Stimulated activated CD8-positive, alpha-beta memory T cell treated with anti-CD3 and anti-CD28 coated beads, Interleukin-4, amount 100 ng/mL, for 4 hours (primary cell): ENCODE measurements at places on chromosomes 7 and 10.

GRCh38 chr7:135980012-135980551 lies 2.9 kb upstream of the MTPN start:
- no peak for DNase-seq

- DNase-seq, result no peak
Measured at GRCh38 chr10:132735341-132735775, 50.6 kb downstream of the NKX6-2 start.

DNA sequence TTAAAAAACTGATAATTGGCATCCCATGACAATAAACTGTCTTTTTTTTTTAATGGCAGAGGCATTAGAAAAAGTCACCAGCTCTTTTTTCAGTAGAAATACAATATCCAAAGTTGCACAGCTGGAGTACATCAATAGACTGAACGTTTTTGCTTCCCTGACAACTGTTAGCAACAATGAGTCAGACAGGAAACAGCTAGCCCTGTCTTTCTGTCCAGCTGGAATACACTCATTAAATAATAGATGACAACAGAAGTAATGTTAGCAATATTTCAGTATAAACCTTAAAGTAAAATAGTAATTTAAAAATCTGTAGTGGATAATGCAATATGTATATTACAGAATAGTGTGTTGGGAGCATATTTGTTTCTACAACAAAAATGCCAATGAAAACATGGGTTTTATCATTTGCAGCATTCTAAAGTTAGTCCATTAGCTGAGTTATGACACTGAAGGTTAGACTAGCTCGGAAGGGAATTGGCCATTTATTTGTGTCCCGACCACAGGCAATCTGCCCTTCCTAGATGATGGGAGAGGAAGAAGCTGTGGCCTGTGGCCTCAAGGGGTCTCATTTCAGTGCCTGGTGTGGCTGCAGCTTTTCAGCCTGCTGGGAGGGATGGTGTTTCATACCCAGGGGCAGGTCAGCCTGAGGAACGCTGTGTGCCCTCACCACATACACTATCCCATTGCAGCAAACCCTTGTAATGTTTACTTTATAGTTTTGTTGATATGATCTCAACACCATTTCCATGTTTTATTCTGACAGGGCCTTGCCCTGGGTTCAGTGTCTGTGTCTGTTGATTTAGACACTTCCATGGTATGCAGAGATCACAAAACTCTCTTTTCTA lies 173.3 kb downstream of the SLC16A9 start:
- no peak for DNase-seq

DNA sequence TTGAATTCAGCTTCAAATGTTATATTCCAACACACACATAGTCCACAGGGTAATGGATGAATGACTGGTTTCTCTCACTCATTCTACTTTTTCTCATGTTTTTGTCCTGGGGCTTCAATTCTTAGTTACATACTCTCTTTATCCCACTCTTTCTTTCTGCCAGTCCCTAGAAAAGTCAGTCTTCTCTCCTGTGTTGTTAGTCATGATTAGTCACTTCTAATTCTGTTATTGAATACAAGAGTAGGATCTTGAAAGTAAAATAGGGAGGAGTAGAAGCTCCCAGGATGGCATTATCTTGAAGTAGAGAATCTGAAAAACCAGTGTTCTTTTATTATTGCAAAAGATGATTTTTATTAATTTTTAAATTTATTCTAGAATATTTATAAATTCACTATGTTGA lies 45.5 kb upstream of the CALCR start:
- no peak for DNase-seq

GRCh38 chr10:125231813-125232475 lies 71.6 kb upstream of the CTBP2 start:
- no peak for DNase-seq

- peak; percentile 35 for DNase-seq
Measured at GRCh38 chr10:15088428-15089261, at the start of gene ACBD7. ACBD7 (minus strand) TSS chr10:15088776; CDS start chr10:15088728, 48 bp downstream.

- DNase-seq, result no peak
Measured at GRCh38 chr10:132867801-132868644, 74.3 kb downstream of the CFAP46 start.

DNA sequence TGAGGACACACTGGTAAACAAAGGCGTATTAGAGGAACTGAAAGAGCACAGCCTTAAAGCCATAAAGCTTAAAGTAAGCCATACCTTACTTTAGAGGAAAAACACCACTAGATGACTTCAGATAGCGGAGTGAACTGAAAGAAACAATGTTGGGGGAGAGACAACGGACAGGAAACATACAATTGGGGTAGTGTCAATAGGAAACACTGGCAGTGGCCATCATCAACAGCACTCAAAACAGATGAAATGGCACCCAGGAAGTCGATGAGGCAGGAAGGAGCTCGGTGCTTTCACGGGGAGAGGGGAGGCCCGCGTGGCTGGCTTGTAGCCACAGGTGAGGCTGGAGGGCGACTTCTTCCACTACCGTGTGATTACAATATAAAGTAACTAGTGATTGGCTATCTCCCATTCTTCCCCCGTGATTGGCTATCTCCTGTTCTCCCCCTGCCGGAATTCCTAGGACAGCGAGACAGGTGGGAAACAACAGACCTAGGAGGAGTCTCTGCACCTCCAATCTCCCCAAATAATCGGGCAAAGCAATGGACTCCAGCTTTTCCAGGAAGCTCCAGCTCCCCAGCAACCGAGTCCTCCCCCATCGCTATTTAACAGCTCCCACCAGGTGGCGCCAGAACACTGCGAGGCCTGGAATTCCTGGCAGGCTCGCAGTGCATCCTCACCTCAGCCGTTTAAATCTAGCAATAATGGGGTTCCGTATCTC lies 2.4 kb upstream of the TAS2R38 start:
- peak; percentile 40 for DNase-seq

DNA sequence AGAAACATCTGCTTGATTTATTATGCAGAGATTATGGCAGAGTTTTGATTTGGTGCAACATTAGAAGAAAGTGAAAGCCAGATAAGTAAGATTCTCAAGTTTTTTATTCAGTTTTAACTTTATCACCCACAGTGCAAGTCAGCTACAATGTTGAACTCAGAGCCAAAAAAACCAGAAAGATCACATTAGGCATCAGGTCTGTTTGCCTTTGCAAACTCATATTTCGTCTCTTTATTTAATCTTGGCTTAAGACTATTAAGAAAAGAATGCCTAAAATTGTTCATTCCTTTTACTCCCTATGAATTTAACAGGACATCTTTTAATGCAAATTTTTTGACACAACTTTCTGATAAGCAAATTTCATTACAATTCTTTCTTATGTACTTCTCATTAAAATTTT lies 76.0 kb upstream of the TMEM26 start:
- DNase-seq, result no peak

DNA sequence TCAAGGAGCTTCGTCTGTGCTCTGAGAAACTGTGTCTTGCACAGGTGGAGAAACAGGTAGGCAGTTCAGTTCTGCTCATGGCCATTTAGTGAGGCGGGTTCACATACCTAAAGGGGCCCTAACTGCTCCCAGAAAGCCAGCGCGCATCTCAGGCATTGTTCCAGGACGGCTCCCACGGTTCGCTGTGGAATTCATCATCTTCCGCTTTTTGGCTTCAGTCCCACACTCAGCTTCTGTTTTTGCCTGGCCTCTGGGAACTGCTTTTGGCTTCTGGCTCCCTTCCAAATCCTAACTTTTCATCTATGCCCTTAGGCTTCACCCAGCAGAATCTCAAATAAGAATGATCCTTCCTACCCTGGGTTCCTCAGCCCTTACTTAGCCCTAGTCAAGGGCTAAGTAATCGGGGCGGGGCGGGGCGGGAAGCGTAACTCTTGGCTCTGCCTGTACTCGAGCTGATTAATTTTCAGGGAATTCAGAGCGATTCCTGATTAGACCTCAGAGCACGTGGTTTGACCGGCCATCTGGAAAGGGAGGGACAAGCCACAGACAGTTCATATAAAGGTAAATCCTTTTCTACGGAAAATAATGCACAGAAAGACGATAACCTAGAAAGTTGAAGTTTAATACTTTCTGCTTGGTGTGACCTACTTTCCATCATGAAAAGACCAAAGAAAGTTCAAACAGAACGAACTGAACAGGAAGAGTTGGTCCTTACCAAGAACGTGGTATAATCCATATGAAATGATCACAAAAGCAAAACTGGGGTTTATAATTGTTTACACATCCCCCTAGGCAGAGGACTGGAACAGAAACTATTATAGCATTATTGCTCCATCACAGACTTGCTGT lies 105.7 kb downstream of the ST8SIA6 start:
- no peak for DNase-seq

DNA sequence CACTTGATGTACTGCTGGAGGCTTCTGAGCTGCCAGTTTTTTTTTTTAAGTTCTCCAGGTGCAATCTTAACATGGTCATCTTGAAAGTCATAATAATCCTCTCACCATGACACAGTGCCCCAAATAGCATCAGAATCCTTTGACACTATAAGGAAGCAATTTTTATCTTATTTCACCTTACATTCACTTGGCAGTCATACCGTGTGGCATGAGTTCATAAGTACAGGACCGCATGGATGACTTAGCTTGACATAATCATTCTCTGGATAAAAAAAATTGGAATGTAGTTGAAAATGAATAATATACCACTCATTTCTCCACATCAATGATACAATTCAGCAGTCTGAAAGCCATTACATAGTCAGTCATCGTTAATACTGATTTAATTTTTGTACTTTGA lies 25.6 kb upstream of the TMEM196 start:
- no peak for DNase-seq

DNA sequence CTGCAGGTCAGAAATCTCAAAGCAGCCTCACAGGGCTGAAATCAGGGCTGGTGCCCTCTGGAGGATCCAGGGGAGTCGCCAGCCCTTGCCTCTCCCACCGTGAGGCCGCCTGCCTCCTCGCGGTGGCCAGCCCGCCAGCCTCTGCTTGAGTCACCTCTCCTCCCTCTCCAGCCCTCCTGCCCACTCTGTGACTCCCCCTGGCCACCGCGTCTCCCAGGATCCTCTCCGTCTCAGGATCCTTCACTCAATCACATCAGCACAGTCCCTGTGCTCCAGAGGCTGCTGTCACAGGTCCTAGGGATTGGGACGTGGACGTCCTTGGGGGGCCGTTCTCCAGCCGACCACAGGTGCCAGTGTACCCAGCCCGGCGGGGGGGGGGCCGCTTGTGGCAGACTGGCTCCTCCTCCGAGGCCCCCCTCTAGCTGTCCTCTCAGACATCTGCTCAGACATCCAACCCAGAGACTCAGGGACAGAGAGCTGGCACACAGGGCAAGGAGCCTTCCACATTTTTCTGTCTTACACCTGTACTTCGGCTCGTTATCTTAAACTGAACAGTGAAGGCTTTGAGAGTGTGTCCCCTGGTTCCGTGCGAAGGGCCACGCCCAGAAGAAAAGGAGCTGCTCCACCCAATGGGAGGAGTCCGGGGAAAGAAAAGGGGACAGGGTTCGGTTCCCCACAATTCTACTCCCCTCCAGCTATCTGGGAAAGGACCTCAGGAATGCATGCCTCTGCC lies 9.4 kb upstream of the PPP2R2D start:
- DNase-seq, result no peak

- DNase-seq, result no peak
Measured at GRCh38 chr10:112340601-112341000, 33.3 kb upstream of the ACSL5 start.

DNA sequence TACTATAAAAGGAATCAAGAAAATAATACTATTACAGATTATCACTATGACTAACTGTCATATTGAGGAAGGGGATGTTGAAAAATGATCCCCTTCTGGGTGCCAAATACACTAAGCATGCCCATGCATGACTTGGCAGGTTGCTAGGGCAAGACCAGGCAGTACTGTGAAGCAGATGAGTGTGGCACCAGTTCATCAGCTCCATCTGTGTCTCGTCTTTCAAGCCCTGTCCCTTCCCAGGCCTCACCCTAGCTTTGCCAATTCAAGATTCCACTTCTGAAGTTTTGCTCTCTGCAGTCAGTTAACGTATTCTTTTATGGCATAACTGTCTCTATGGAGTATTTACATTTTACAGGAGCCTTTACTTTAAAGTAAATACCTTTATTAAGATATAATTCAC lies 135.6 kb upstream of the HPS1 start:
- DNase-seq, result no peak

- DNase-seq, result no peak
Measured at GRCh38 chr10:11893749-11894278, 70.7 kb downstream of the PROSER2 start.

- no peak for DNase-seq
Measured at GRCh38 chr7:81393018-81393417, 376.8 kb downstream of the HGF start.

DNA sequence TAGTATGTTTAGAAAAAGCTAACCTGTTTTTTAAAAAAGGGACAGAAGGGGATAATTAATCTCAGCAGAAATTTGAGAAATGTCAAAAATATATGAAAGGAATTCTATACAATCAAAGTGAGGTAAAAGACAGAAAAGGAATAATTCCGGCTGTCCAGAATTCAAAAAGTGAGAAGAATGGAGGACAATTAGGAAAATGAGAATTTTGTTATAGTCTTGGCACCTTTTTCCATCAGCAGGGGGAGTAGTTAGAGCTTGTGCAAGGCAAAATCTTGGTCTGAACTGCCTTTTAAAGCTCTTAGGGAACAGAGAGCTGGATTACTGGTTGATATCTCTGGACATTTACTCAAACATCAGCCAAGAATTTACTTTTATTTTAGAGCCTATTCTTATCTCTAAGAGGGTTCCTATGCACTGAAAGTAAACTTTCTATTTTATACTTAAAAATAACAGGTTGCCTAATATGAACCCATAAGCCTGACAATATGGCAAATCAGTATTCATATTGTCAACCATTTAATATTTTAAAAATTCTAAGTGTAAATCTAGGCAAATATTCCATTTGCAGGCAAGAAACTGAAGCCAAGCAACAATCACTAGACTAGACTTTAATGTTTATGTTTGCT lies 185.6 kb downstream of the ANK3 start:
- no peak for DNase-seq

- no peak for DNase-seq
Measured at GRCh38 chr10:11636697-11637303, 25.4 kb upstream of the USP6NL start.

GRCh38 chr10:82211346-82211745 lies 336.4 kb downstream of the NRG3 start:
- no peak for DNase-seq

DNA sequence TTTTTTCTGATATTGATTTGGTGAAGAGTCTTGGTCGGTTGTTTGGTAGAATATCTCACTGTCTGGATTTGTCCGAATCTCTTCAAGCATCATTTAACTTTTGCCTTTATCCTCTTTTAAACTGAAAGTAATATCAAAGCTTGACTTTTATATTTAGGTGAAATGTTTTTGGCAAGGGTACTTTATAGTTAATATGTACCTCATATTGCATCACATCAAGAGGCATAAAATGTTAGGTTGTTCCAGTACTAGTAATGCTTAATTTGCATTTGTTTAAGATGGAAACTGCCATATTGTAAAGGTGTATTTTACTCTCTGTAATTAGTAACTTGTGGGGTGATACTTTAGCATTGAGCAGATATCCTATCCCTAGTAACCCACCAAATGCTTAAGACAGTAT lies 17.1 kb upstream of the DDX21 start:
- no peak for DNase-seq

GRCh38 chr7:90402785-90403173 lies 482 bp upstream of the CLDN12 start:
- no peak for DNase-seq

- DNase-seq, result no peak
Measured at GRCh38 chr10:59397961-59398360, 35.6 kb upstream of the FAM13C start.

GRCh38 chr10:24695452-24695851 lies 28.2 kb downstream of the ARHGAP21 start:
- no peak for DNase-seq
